T-helper 17 cell (primary cell): ENCODE measurements at places on chromosomes 4 and X.

GRCh38 chr4:156118507-156119220 is 165.0 kb upstream of the CTSO start:
- no peak for DNase-seq

DNA sequence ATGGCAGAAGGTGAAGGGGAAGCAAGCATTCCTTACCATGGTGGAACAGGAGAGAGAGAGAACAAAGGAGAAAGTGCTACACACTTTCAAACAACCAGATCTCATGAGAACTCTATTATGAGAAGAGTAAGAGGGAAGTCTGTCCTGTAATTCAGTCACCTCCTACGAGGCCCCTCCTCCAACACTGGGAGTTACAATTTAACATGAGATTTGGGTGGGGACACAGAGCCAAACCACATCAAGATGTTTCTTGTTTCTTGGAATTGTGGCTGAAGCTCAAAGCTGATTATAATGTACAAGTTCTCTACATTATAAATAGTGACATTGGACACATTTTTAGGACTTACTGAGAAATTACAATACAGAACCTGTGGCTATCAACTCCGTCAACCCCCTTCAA is 29.5 kb upstream of the TAPT1 start:
- DNase-seq: no peak

- no peak for DNase-seq
Measured at GRCh38 chr4:169315530-169316343, 45.0 kb upstream of the SH3RF1 start.

DNA sequence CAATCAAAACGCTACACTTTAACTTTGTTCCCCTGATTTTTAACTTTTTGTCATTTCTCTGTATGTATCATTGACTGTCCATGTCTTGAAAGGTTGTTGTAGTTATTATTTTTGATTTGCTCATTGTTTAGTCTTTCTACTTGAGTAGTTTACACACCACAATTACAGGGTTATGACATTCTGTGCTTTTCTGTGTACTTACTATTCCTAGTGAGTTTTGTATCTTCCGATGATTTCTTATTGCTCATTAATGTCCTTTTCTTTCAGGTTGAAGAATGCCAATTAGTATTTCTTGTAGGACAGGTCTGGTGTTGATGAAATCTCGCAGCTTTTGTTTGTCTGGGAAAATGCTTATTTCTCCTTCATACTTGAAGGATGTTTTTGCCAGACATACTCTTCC is 89.2 kb upstream of the SH3RF1 start:
- DNase-seq: no peak

- no peak for DNase-seq
Measured at GRCh38 chr4:43456383-43456782, 563.9 kb downstream of the GRXCR1 start.

DNA sequence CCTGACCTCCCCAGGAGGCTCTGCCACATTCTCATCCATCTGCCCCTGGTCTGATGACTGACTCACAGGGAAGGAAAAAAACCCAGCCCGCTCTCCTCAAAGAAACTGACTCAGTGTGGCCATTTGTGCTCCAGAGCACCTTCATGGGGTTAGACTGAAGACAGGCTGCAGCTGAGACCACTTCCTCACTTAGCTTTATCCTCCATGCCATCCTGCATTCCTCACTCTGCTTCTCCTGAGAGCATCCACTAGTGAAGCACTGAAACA is 35.9 kb upstream of the HPSE start:
- DNase-seq: no peak

GRCh38 chr4:22458098-22458497 is 57.8 kb downstream of the ADGRA3 start:
- DNase-seq: no peak

GRCh38 chr4:7995135-7995534 is 55.5 kb upstream of the AFAP1 start:
- no peak for DNase-seq

- no peak for DNase-seq
Measured at GRCh38 chr4:45663628-45664081, 460.2 kb downstream of the GABRG1 start.

GRCh38 chr4:53575552-53575951 is 15.7 kb downstream of the LNX1 start:
- DNase-seq: no peak

DNA sequence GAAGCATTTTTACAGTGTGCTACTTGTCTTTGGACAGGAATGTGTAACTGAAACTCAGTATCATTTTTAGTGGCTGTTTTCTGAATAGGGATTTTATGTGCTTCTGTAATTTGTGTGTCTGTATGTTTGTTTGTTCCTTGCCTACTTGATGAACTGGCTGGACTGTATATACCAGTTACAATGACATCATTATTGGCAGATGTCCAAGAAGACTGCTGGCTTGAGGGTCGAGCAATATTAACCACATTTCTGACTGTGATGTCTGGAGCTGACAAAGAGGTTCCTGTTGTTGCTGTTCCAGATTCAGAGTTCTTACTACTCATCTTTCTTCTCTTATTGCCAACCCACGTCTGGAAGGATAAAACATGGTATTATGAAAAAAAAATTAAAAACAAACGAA is 33.0 kb downstream of the HDX start:
- no peak for DNase-seq

- DNase-seq: no peak
Measured at GRCh38 chrX:42107495-42108488, 184.4 kb upstream of the CASK start.

GRCh38 chrX:37785569-37785968 is 5.7 kb downstream of the CYBB start:
- DNase-seq: no peak

- DNase-seq: no peak
Measured at GRCh38 chr4:48665555-48666186, 114.4 kb downstream of the FRYL start.

- DNase-seq: no peak
Measured at GRCh38 chr4:187069398-187069797, 345.7 kb upstream of the FAT1 start.

DNA sequence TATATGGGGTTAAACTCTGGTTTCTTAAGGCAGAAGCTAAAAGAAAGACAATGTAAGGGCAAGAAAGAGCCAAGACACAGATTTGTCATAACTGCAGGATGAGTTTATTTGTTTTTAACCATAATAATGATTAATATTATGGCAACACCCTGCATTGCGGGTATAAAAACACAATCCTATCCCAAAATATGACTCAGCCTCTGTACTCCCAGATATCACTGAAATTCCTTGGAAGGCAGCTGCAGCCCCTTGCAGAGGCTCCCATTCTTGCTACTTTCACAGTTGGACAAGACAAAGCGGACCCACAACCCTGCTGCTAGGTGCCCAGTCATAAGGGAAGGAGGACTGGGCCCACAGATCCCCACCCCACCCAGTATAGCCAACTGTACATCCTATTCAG is 20.4 kb upstream of the FGF16 start:
- no peak for DNase-seq

- DNase-seq: no peak
Measured at GRCh38 chrX:153179131-153179530, at the start of gene MAGEA1. MAGEA1 (plus strand) TSS chrX:153179284; CDS start chrX:153182390, 3,106 bp downstream.

GRCh38 chr4:2045518-2045951 is 13.6 kb upstream of the NAT8L start:
- DNase-seq: no peak

DNA sequence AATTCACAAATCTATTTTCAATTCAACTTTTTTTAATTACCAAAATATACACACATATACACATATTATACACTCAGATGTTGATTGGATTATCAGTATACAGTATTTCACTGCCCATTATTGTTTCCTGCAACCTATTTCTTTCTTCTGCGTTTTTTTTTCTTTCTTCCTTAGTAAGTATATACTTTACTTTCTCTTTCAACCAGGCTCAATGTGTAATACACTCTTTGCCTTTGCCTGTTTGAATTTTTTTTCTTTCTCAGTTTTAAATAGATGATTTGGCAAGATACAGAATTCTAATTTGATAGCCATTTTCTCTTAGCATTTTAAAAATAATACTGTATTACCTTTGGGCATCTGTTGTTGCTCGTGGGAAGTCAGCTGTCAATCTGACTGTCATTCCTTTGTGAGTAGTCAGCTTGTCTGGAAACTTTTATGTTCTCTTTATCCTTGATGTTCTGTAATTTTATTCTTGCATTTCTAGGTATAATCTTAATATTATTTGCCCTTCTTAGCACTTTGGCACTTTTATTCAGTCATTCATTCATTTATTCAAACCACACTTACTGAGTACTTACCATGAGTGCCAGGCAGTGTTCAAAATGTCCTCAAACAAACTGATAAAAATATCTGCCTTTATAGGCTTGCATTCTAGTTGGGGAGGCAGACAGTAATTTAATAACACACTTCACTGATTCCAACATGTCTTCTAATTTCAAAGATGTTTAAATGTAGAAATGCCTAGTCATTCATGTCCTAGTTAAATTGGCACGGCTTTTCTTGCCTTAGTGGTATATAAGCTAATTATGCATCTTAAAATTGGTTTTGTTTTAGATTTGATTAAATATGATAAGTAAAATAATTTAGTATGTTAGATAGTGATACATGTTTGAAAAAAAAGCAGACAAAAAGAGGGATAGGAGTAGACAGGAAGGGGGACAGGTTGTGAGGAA is 3.7 kb downstream of the USP38 start:
- no peak for DNase-seq

GRCh38 chrX:46759645-46759974 is 692 bp upstream of the SLC9A7 start:
- DNase-seq: no peak
